NCI-H524 treated with DMSO at 0.1 percent for 48 hours (cell line): ENCODE measurements at places on chromosomes 12 and 14.

DNA sequence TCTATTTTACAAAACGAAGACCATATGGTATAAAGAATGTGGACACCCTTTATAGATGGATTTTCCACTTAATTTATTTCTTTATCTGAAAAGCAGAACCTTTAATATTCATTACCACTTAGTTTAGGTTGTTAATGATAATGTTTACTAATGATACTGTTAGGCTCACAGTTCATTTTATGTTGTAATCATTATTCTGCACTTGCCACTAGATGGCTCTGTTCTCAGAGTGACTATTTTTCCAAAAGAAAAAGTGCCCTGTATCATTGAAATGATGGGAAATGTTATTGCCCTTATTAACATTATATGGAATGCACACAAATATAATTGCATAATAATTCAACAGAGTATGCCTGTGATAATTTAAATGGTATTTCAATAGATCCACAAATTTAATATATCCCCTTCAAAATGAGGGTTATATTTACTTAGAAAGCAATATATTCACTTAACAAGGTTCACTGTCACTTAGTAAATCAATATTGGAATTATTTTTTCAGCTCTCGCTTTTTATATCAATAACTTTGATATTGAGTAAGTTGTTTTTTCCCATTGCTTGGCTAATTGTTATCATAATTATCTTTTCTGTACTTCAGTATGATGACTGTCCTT, 95.7 kb downstream of the PDE3A start:
- no peak for DNase-seq

GRCh38 chr12:78645956-78646355, 218.6 kb upstream of the SYT1 start:
- peak; percentile 11 for DNase-seq

GRCh38 chr12:120214626-120215356, 13.9 kb upstream of the RPLP0 start:
- no peak for DNase-seq

GRCh38 chr12:116710370-116711150, 27.3 kb downstream of the SPRING1 start:
- no peak for DNase-seq

- no peak for DNase-seq
Measured at GRCh38 chr14:75518625-75519024, 3.6 kb upstream of the BATF start.

GRCh38 chr14:77245820-77246219, 25.2 kb downstream of the NGB start:
- DNase-seq, result no peak

DNA sequence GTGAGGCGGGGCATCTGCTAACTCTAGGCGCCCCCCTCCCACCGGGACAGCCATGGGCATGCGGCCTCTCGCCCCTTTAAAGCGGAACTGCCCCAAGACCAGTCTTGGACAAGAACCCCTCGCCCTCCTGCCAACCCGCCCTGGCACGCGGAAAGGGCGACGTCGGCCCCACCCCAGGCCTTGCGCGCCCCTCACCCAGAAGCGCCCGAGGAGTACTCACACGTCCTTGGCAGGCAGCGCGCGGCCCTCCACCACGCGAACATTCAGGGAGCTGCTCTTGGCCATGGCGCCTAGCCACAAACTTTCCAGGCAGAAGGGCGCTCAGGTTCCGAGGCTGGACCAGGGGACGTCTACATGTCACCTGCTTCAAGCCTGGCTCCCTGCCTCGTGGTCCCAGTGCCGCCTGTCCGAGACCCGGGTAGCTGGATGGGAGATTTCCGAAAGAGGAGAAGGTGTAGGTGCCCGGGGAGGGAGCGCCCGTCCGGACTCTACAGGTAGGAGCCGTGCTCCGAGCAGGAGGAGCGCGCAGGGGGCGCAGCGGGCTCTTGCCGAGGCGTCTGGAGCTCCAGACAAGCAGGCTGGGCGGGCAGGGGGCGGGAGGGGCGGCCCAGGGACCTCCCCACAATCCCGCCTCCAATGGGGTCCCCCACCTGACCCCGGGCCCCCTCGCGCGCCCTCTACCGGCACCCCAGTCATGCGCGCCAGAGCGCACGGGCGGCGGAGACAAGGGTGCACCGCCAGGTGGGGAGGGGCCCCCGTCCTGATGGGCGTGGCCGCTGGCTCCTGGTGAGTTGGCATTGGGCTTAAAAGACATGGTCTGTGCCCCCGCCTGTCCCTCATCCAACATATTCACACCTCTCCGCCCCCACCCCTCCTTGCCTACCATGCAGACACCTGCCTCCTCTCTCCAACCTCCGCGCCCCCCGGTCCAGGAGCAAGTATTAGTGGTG, at the start of gene RASAL1:
RASAL1 (minus strand) TSS at position 584 of the 950 bp plus-strand sequence; CDS start at position 285, 299 bp downstream.
- no peak for DNase-seq

- no peak for DNase-seq
Measured at GRCh38 chr14:100440758-100441203, 117.6 kb downstream of the SLC25A47 start.

DNA sequence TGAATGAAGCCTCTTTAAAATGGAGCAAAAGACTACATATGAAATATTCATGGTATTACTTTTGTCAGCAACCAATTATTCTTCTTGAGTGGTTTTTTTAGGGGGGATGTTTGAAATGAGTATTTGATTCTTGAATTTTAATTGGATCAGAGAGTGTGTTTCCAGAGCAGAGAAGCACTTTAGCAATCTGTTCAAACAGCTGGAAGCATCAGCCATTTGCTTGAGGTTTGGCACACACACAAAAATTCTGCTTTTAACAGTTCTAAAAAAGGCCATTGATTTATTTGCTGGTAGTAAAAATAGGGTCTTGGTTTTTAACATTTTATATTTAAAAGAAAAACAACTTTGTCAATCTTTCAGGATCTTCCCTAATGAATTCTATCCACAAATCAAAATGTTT, 292.7 kb downstream of the LRFN5 start:
- DNase-seq, result peak; percentile 100

GRCh38 chr12:119363490-119363889, 29.0 kb downstream of the CCDC60 start:
- DNase-seq, result no peak

GRCh38 chr12:46005151-46005797, 14.9 kb upstream of the SCAF11 start:
- no peak for DNase-seq

DNA sequence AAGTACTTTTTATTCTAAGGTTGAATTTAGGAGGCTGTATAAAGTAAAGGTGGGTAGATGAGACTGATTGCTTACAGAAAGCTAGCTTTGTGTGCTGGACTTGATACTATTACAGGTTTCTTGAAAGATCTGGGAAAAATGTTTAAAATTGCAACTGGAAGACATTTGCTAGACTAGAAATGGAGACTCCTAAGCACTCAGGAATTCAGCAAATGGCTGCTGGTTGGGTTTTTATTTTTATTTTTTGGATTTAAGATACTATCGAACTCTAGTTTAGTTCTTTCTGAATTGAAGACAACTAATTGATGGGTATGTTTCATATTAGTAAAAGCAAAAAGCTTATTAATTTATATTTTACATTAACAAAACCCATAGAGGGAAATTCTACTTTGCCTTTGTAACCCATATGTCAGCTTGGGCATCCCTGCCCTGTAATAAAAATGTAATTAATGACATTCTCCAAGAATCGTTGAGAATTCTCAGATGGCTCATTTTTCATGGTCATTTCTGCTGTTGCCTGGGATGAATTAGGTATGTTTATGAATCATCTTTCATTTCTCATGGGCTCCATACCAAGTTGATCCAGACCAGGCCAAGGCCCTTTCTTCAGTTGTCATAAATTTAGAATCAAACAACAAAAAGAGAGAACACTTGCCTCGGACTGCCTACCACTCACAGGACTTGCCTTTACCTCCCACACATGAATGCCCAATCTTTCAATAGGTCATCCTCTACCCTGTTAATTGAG, 102.1 kb downstream of the ERGIC2 start:
- DNase-seq, result no peak

DNA sequence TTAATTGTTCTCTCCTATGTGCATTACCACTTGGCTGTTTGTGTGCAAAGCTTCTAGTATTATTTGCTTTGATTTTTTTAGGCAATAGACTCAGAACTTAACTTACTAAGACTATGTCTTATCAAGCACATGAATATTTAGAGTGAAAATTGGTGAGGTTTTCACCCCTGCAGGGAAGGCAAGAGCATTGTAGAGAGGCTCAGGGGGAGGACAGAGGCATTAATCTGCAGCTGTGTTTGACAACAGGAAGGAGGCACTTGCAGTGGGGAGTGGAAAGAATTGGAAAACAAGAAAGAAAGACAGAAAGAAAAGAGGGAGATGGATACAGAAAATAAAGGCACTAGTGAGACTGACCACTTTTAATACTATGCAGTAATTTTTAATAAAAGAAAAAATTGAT, 431.6 kb downstream of the PDZRN4 start:
- no peak for DNase-seq

- no peak for DNase-seq
Measured at GRCh38 chr14:98168211-98168985, 1103.6 kb downstream of the BCL11B start.

DNA sequence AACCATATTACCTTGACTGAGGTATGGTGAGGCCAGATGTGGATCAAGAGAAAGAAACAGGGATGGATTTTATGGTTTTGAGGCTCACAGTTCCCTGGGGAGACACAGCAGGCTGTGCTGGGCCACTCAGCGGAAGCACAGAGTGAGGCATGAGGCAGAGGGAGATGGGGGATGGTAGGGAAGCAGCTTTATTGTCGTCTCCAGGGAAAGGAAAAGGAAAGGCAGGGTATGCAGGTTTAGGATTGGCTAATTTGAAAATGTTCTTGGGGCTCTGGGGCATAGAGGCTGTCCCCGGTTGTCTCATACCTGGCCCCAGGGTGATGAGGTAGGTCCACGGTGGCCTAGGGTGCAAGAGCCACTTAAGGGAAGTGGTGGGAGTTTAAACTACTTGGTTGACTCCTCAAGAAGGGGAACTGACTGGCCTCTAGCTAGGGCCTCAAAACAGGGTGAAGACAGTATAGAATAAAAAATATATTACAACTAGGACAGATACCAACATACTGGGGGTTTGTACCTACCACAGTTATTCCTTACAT, 322.8 kb downstream of the RGS6 start:
- no peak for DNase-seq

DNA sequence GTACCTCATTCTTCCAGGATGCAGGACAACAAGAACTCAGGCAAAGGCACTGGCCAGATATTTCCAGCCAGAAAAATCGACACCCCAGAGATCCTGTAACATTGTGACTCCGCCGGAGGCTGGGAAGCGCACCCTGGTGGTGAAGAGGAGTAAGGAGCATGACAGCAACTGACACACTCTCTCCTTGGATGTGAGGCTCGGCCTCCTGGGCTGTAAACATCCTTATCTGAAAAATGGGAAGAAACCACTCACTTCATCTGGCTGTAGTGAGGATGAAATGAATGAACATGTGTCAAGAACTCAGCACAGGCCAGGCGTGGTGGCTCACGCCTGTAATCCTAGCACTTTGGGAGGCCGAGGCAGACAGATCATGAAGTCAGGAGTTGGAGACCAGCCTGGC, 27.5 kb downstream of the TCHP start:
- DNase-seq, result no peak

DNA sequence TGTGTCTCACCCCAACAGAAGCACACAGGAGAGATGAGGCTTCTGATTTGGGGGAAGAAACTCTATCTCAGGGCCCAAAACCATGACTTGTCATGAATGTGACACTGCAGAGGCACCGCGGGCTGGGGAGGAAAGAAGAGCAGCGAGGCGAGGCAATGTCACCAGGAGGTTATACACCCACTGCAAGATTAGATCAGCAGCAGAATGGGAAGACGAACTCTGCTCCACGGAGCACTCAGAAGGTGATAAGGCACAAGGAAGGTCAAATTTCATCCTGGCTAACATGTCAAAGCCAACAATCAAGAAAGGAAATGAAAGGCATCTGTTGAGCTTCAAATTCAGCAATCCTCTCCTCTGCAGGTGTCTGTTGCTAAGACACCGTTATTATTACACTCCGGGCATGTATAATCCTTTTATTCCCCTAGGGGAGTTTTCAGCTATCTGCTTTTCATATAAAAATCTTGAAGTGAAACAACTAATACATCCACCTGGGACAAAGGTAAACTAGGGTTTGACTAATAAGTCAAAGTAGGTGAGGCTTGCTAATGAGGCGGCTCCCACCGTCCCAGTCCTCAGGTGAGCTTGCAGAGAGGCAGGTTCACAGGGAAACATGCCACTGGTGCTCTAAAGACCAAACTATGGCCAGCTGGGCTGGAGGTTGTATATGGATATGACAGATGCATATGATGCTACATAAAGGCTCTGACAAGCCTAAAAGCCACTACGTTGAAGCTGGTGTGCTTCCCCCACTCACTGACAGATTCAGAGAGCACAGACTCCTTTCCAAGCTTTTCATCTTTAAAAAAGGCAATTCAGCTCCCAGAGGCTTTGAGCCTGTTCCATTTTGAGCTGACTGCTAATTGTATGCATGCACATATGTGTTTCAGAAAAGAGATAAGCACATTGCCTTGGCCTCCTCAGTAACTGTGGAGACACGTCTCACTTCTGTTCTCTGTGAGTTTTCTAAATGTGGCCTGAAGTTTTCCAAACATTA, 221.2 kb downstream of the NELL2 start:
- DNase-seq, result peak; percentile 45

DNA sequence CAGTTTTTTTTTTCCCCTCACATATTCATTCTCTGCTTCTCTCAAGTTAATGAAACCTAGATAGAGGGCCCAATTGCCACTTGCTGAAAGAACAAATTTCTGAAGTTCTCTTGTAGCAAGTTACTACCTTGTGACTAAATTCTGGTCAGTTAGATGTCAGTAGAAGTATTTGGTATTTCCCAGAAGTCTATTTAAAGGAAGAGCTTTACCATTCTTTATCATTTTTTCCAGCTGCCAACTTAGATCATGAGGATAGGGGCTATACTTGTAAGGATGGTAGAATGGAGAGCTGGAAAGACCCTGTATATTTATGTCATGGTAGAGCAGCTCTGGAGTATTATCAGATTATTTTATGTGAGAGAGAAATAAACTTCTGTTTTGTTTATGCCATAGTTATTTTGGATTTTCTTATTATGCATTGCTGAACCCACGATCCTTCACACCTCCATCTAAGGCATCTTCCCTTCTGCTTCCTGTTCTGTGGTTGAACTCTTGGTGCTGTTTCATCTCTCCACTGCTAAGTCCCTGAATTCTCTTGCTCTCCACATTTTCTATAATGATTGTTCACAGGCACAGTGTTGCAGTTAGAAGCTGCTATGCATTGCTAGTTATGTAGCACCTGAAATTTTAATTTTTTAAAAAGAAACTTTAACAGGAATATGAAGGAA, 25.9 kb downstream of the FUT8 start:
- no peak for DNase-seq

DNA sequence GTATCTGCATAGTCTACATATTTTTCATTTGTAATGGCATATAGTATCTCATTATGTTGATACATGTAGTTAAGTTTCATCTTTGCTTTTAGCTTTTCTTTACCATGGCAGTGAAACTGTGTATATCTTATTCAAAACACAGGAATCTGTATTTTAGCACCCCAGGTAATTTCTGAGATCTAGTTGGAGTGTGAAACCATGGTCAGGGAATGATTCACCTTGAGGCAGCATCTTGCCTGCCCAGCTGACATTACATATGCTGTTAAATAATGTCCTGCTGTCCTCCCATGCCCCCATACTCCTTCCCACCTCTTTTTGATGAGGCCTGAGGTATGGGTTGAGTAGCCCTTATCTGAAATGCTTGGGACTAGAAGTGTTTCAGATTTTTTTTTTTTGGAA, 125.4 kb upstream of the ATF1 start:
- no peak for DNase-seq

GRCh38 chr12:73181244-73181643, 909.1 kb downstream of the TRHDE start:
- DNase-seq, result no peak
